Brain (organoid and tissue), 16 donors: ENCODE measurements at places on chromosomes 2 and 18. TPM values are rescaled to one million over a fixed set of nuclear protein-coding genes. Genes with fewer than 3 reads are reported as not detected.

IL36A gene
- polyA plus RNA-seq = not detected

ITPRID2 gene
- 14.7 TPM for polyA plus RNA-seq

NEUROD1 gene
- polyA plus RNA-seq = 3.3 TPM

CNRIP1 gene
- 32.8 TPM for polyA plus RNA-seq

IL36B gene
- not detected for polyA plus RNA-seq

NEU2 gene
- not detected for polyA plus RNA-seq

CCDC150 gene
- 1.2 TPM for polyA plus RNA-seq

CRYGC gene
- not detected for polyA plus RNA-seq

INHBB gene
- 13.9 TPM for polyA plus RNA-seq

C2orf80 gene
- polyA plus RNA-seq = 3.3 TPM

CUL3 gene
- polyA plus RNA-seq = 50.3 TPM

BOLL gene
- not detected for polyA plus RNA-seq

SCTR gene
- not detected for polyA plus RNA-seq

NFU1 gene
- polyA plus RNA-seq = 35.4 TPM

UNC50 gene
- 28.5 TPM for polyA plus RNA-seq

IGFBP2 gene
- 233 TPM for polyA plus RNA-seq

GKN2 gene
- not detected for polyA plus RNA-seq

ICOS gene
- polyA plus RNA-seq = not detected

NXPH2 gene
- polyA plus RNA-seq = not detected

SLC30A3 gene
- polyA plus RNA-seq = 7.4 TPM

UGT1A8 gene
- not detected for polyA plus RNA-seq

RGPD4 gene
- not detected for polyA plus RNA-seq

SPDYA gene
- polyA plus RNA-seq = not detected

FSHR gene
- not detected for polyA plus RNA-seq

COL3A1 gene
- polyA plus RNA-seq = 13.5 TPM

SATB2 gene
- 7.2 TPM for polyA plus RNA-seq

SKA1 gene
- 12.1 TPM for polyA plus RNA-seq

CCL20 gene
- not detected for polyA plus RNA-seq

TMEM200C gene
- polyA plus RNA-seq = 4.3 TPM

CHRND gene
- not detected for polyA plus RNA-seq

MAP2 gene
- polyA plus RNA-seq = 95.4 TPM

CNDP1 gene
- polyA plus RNA-seq = 90.4 TPM

CYP26B1 gene
- polyA plus RNA-seq = 3.4 TPM

AGXT gene
- polyA plus RNA-seq = 1.1 TPM
